IMR-90 (cell line): ENCODE measurements at places on chromosomes 5 and 9.
A peak's percentile ranks its signal among the peaks of the same experiment; 100 is the strongest.

DNA sequence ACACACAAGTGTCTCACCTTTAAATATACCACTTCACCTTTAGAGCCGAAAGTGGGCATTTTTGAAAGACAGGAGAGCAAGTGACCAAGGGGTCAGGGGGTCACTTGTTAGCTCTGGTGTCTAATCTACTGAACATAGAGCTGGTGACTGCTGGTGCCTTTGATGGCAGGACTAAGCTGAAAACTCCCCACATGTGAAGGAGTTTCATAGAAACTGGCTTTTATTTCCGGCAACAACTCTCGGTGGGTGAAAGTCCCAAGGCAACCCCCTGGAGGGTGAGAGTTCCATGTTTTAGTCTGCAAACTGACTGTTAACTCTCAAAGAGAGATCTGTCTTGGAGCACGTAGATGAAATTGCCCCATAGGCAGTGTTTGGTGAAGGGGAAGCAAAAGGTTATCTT is 466.9 kb downstream of the DMRTA1 start:
- H3K36me3 ChIP-seq: no peaks in the 10 kb centered on the region
- no peaks in the 10 kb centered on the region for H3K27me3 ChIP-seq
- H3K4me3 ChIP-seq: no peak overlapping the region

- peaks cover 22% of the 10 kb centered on the region for H3K4me1 ChIP-seq
- peaks cover 20% of the 10 kb centered on the region for H3K36me3 ChIP-seq
- H3K4me3 ChIP-seq: no peak overlapping the region
- H3K27ac ChIP-seq: peak overlapping the region; percentile 94; the same call in 1 of the 2 replicates
- no peaks in the 10 kb centered on the region for H3K27me3 ChIP-seq
- peak; percentile 93 for DNase-seq
Measured at GRCh38 chr9:33942471-33943083, 106.1 kb downstream of the UBAP2 start.

- H3K4me3 ChIP-seq: no peak overlapping the region
- no peak for DNase-seq
- H3K27ac ChIP-seq: no peak overlapping the region
- H3K36me3 ChIP-seq: peaks cover 23% of the 10 kb centered on the region
Measured at GRCh38 chr9:128333451-128333869, 6.9 kb upstream of the SLC27A4 start.

DNA sequence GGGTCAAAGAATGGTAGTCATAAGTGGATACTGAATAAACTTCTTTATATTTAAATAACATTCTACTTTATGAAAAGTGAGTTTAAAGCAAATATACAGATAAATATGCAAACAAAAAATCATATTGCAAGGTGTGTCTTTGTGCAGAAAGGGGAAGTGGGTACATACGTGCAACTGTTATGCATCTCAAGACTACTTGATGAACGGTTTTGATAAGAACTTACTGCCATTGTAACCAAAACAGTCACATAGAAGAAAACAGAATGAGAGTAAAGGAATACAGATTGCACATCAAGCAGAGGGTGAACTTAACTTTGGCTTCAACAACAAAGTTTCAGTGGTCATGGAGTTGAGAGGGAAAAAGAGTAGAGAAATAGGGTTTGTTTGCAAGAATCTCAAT is 9.9 kb downstream of the CAMK4 start:
- peaks cover 6% of the 10 kb centered on the region; the same call in 1 of the 2 replicates for H3K4me1 ChIP-seq
- H3K4me3 ChIP-seq: no peak overlapping the region
- DNase-seq: no peak

DNA sequence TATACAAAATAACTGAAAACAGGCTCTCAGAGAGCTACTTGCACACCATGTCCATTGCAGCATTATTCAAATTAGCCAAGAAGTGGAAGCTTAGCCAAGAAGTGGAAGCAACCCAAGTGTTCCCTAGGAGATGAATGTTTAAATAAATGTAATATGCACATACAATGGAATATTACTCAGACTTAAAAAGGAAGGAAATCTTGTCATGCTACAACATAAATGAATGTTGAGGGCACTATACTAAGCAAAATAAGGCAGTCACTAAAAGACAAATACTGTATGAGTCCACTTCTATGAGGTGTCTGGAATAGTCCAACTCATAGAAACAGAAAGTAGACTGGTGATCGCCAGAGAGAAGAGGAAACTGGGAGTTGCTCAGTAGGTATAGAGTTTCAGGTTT is 438.1 kb downstream of the MAT2B start:
- H3K27me3 ChIP-seq: no peaks in the 10 kb centered on the region
- no peaks in the 10 kb centered on the region; the same call in 1 of the 2 replicates for H3K4me1 ChIP-seq
- no peak overlapping the region for H3K4me3 ChIP-seq
- peak; percentile 81 for DNase-seq
- no peak overlapping the region for H3K27ac ChIP-seq
- H3K36me3 ChIP-seq: no peaks in the 10 kb centered on the region

DNA sequence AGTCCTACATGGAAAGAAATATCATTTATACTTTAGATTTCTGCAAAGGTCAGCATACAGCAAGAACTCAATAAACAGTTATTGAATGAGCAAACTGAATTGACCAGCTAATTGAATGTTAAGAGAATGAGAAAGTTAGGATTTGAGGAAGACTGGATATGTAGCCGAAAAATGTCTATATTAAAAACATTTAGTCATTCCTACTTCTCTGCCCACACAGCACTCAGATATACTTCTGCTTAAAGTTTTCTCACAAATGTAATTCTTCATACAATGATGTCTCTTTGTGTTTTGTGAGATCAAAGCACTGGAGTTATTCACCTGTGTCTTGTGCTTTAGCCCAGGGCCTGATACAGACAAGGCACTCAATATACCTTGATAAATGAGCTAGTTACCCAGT is 188.6 kb downstream of the PARP8 start:
- no peaks in the 10 kb centered on the region for H3K36me3 ChIP-seq
- H3K4me3 ChIP-seq: no peak overlapping the region
- H3K4me1 ChIP-seq: no peaks in the 10 kb centered on the region
- H3K27ac ChIP-seq: no peak overlapping the region
- no peaks in the 10 kb centered on the region for H3K27me3 ChIP-seq
- DNase-seq: no peak
